T-helper 17 cell (primary cell): ENCODE measurements at places on chromosomes 5 and 9.

GRCh38 chr9:133979921-133980863 lies 11.9 kb downstream of the VAV2 start:
- no peak for DNase-seq

DNA sequence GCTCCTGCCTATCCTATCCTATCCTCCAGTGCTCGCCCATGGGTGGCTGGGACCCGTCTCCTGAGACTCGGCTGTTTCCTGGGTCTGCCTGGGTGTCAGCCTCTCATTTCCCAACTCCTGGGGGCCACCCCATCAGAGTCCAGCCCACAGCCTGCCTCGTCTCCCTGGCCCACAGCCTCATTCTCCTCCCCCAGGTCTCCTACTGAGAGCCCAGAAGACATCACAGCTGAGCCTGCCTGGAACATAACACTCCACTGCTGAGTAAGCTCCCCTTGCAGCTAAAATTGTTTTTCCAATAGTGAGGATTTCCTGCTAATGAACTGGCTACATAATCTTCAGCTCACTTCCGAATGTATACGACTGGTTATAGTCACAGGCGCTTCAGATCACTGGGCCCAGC lies 95.3 kb downstream of the TTLL11 start:
- DNase-seq: no peak

GRCh38 chr5:157819502-157820115 lies 39.3 kb downstream of the CLINT1 start:
- DNase-seq: no peak

GRCh38 chr9:120867676-120868338 lies 9.2 kb downstream of the PHF19 start:
- no peak for DNase-seq

- no peak for DNase-seq
Measured at GRCh38 chr5:174074369-174074768, 28.9 kb downstream of the NSG2 start.

GRCh38 chr9:78549711-78550110 lies 252.8 kb downstream of the PSAT1 start:
- no peak for DNase-seq

GRCh38 chr5:122775550-122776542 lies 966 bp downstream of the SNX2 start:
- DNase-seq: peak; percentile 10
